ENCODE measurements at places on chromosomes 4 and X.

DNA sequence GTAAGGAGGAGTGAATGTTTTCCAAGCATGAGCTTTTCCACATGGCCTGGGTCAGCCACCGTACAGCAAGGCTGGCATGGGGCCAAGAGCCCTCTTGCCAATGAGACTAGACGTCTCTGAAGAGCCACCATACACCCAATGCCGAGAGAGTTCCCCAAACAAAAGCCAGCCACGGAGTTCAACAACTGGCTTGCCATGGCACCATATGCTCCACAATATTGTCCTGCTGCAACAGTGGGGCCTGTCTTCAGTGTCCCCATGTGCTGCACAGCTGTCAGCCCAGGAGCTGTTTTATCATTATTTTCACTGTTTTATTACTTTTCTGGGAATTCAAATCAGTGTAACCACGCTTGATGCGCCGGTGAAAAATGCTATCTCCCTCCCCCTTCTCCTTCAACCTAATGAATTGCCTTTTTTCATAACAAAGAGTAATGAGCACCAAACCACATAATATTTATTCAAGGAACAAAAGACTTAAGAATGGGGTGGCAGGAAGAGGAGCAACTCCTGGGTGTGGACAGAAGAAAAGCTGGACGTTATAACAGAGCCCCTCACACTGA is 18.4 kb downstream of the MAML3 start:
- DNase-seq: peak; percentile 75
- H3K36me3 ChIP-seq: no peaks in the 10 kb centered on the region
- no peak overlapping the region for H3K27ac ChIP-seq
- H3K4me3 ChIP-seq: no peak overlapping the region

GRCh38 chrX:33132569-33132968 is 78.8 kb downstream of the DMD start:
- H3K27ac ChIP-seq: no peak overlapping the region
- H3K4me1 ChIP-seq: no peaks in the 10 kb centered on the region
- no peaks in the 10 kb centered on the region for H3K36me3 ChIP-seq

DNA sequence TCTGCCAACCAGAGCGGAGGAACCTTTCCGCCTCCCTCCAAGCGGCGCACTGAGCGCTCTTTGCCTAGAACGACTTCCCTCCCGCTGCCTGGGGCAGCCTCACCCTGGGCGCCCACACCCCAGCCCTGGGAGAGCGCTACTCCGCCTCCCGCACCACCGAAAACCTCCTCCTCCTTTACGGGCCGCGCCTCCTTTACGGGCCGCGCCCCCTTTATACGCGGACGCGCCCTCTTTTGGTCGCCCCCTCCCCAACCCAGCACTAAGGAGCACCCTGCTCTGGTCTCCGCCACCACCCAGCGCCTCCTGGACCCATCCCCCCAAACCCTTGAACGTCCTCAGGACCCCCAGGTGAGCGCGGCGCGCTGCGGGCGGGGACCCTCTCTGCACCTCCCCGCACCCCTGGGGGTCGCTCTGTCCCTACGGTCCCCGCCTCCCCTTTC is 586 bp upstream of the NSG1 start:
- peak; percentile 38 for DNase-seq
- no peak overlapping the region for H3K4me3 ChIP-seq
- H3K27me3 ChIP-seq: peaks cover 26% of the 10 kb centered on the region

GRCh38 chr4:43234626-43235415 is 342.3 kb downstream of the GRXCR1 start:
- no peak for DNase-seq
- no peak overlapping the region for H3K27ac ChIP-seq
- no peaks in the 10 kb centered on the region for H3K4me1 ChIP-seq
- no peaks in the 10 kb centered on the region for H3K36me3 ChIP-seq

DNA sequence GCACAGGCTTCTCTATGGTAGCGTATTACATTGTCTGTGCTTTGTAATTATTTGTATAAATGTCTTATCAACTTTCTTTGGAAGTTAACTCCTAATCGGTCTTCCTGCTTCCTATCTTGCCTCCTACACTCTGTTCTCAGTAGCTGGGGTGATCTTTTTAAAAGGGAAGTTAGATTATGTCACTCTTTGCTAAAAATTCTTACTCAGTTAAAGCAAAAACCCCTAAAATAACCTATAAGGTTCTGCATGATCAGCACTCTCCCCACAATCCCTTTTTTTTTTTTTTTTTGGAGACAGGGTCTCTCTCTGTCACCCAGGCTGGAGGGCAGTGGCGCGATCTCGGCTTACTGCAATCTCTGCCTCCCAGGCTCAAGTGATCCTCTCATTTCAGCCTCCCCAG is 2.6 kb upstream of the PRPS1 start:
- DNase-seq: no peak
- H3K27me3 ChIP-seq: no peaks in the 10 kb centered on the region
- no peaks in the 10 kb centered on the region for H3K36me3 ChIP-seq
- no peak overlapping the region for H3K27ac ChIP-seq
- H3K4me3 ChIP-seq: no peak overlapping the region

DNA sequence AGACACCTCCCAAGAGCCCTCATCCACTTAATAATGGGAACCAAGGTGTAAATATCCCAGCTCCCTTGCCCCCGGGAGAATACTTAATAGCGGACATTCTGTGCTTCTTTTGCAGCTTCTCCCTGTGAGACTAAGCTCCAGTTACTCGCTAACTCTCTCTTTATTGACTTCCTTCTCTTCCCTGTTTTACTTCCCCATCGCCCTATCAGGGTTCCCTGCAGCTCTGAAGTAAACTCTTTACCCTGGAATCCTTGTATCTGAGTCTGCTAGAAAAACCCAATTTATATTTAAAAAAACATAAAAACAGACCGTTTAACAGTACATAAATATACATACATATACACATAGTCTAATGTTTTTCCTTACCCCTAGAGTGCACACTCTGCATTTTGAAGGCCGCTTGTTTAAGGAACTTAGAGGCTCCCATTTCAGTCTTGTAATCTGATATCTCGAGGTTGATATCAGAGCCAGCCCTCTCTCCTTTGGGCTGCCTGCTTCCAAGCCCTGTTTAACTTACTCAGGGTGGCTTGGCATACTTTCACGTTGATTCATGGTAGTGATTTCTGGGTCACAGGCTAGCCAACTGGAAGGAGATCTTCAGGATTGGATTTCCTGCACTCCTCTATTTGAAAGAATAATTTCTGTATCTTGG is 177.4 kb upstream of the SCML1 start:
- no peaks in the 10 kb centered on the region for H3K36me3 ChIP-seq
- DNase-seq: no peak
- H3K4me1 ChIP-seq: peaks cover 39% of the 10 kb centered on the region
- no peak overlapping the region for H3K4me3 ChIP-seq

DNA sequence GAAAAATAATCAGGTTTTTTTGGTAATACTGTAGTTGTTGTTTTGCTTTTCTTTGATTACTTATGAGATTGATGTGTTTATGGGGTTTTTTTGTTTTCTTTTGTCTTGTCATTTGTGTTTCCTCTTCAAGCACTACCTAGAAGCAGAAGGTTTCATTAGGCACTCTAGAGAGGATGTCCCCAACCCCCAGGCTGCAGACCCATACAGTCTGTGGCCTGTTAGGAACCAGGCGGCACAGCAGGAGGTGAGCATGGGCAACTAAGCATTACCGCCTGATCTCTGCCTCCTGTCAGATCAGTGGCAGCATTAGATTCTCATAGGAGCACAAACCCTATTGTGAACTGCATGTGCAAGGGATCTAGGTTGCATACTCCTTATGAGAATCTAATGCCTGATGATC is 22.9 kb upstream of the NOCT start:
- no peaks in the 10 kb centered on the region for H3K27me3 ChIP-seq
- peak; percentile 43 for DNase-seq
- no peak overlapping the region for H3K4me3 ChIP-seq
- no peak overlapping the region for H3K27ac ChIP-seq

DNA sequence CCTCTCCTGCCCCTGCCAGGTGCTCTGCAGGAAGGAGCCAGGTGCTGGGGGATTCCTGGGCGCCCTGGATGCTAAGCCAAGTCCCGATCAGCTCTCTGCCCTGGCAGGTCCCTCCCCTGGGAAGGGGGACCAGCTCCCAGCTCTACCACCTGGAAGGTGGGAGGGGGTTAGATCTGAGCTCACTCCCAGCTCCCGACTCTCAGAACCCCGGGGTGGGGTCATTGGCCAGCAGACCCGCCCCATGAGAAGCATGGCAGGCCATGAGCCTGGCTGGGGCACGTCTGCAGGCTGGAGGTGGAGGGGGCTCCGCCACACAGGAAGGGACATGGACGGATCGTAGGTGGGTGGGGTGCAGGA is 83.4 kb upstream of the NKX1-1 start:
- H3K4me3 ChIP-seq: no peak overlapping the region
- H3K27ac ChIP-seq: no peak overlapping the region
- no peaks in the 10 kb centered on the region for H3K4me1 ChIP-seq

GRCh38 chr4:211033-211511 is 86.8 kb downstream of the ZNF718 start:
- no peaks in the 10 kb centered on the region for H3K36me3 ChIP-seq
- H3K4me1 ChIP-seq: no peaks in the 10 kb centered on the region
- DNase-seq: no peak
- no peak overlapping the region for H3K4me3 ChIP-seq

DNA sequence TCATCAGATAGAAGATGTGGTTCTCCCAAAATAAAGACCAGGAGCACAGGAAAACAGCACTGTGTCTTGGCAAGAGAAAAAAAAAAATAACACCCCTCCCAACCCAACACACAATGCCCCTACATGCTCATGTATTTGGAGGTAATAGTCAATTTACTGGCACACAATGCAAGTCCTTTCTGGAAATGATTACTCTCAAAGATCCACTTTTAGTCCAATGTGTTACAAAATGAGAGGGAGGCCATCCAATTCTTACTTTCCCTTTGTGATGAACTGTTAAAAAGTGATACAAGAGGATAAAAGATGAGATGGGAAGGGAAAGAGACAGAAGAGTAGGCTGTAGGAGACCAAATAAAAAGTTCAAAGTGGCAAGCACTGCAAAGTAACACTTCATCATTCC is 180.3 kb upstream of the DKK2 start:
- no peaks in the 10 kb centered on the region for H3K27me3 ChIP-seq
- no peak overlapping the region for H3K4me3 ChIP-seq
- no peaks in the 10 kb centered on the region for H3K36me3 ChIP-seq

- no peaks in the 10 kb centered on the region for H3K27me3 ChIP-seq
- no peak overlapping the region for H3K4me3 ChIP-seq
- no peaks in the 10 kb centered on the region for H3K36me3 ChIP-seq
- no peak for DNase-seq
Measured at GRCh38 chrX:76453737-76454406, 26.4 kb downstream of the MAGEE1 start.

DNA sequence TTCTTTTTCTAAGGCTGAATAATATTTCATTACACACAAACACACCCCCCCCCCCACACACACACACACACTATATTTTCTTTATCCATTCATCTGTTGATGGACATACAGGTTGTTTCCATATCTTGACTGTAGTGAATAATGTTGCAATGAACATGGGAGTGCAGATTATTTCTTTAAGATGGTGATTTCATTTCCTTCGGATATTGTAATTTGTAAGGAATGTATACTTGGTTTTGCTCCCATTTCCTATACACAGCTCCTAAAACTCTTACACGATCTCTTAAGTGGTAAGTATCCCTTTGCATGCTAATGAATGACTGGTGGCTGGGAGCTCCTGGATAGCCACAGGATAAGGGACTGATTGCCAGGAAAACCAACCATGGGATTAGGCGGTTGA is 14.7 kb upstream of the RBMXL3 start:
- H3K27me3 ChIP-seq: no peaks in the 10 kb centered on the region
- no peaks in the 10 kb centered on the region for H3K4me1 ChIP-seq
- no peak overlapping the region for H3K27ac ChIP-seq
- no peak for DNase-seq
- H3K4me3 ChIP-seq: no peak overlapping the region
- H3K36me3 ChIP-seq: no peaks in the 10 kb centered on the region

- H3K36me3 ChIP-seq: no peaks in the 10 kb centered on the region
- H3K27me3 ChIP-seq: peaks cover 7% of the 10 kb centered on the region
- DNase-seq: no peak
Measured at GRCh38 chrX:120021927-120022326, 55.6 kb downstream of the RHOXF2B start.

- no peak overlapping the region for H3K4me3 ChIP-seq
- DNase-seq: peak; percentile 48
- no peaks in the 10 kb centered on the region for H3K4me1 ChIP-seq
- H3K27ac ChIP-seq: no peak overlapping the region
- no peaks in the 10 kb centered on the region for H3K36me3 ChIP-seq
Measured at GRCh38 chr4:2290488-2290887, 28.6 kb upstream of the MXD4 start.

DNA sequence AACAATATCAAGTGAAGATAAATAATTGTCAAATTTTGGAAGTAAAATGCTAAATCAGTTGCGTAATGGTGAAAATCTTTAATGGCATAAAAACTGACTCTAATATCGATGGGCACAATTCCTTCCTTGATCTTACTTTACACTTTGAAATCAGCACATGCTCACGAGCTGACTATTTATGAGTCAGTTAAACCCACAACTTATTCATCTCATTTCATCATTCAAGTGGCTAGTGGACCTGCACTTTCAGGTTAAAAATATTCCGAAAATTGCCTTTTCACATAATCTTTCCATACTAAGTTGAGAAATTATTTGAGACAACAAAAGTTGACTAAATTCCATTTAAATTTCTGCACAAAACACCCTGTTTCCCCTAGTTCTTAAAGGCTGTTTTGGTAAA is 582.1 kb upstream of the TENM3 start:
- DNase-seq: no peak
- no peak overlapping the region for H3K27ac ChIP-seq
- H3K36me3 ChIP-seq: no peaks in the 10 kb centered on the region
- no peak overlapping the region for H3K4me3 ChIP-seq
- no peaks in the 10 kb centered on the region for H3K4me1 ChIP-seq
- no peaks in the 10 kb centered on the region for H3K27me3 ChIP-seq

GRCh38 chr4:78710536-78710935 is 65.6 kb upstream of the BMP2K start:
- H3K4me3 ChIP-seq: no peak overlapping the region
- H3K27me3 ChIP-seq: no peaks in the 10 kb centered on the region
- H3K27ac ChIP-seq: no peak overlapping the region
- H3K36me3 ChIP-seq: no peaks in the 10 kb centered on the region
- DNase-seq: no peak

DNA sequence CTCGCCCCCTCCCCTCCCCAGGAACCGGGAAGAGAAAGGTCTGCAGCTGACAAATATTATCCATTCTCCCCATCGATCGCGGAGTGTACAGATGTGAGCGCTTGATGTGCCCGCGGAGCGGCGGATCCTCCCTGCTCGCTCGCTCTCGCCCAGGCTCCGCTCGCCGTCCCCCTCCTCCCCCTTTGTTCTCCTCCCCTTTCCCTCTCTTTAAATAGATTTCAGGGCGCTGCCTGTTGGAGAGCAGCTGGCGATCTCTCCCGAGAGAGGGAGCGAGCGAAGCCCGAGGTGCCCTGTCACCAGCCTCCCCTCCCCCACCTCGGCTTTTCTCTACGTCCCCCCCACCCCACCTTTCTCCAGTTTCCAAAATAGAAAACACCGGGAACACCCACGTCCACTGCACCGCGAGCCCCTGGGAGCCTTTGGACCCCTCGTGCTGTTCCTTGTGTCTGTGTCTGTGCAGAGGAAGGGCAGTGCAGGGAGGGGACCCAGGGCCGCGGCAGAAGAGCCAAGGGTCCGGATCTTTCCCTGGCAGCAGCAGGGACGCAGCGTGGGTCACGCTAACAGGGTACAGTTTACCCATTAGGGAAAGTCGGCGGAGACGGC is 56.6 kb upstream of the BCOR start:
- peak; percentile 71 for DNase-seq
- no peaks in the 10 kb centered on the region for H3K27me3 ChIP-seq
- H3K4me3 ChIP-seq: peak overlapping the region; percentile 52
- no peaks in the 10 kb centered on the region for H3K36me3 ChIP-seq
- peak overlapping the region; percentile 82 for H3K27ac ChIP-seq

- no peaks in the 10 kb centered on the region for H3K27me3 ChIP-seq
- H3K4me1 ChIP-seq: no peaks in the 10 kb centered on the region
- no peaks in the 10 kb centered on the region for H3K36me3 ChIP-seq
- H3K4me3 ChIP-seq: no peak overlapping the region
- H3K27ac ChIP-seq: no peak overlapping the region
- no peak for DNase-seq
Measured at GRCh38 chrX:114344756-114345349, 239.0 kb upstream of the HTR2C start.
